ENCODE measurements at places on chromosomes 2 and 18.

GRCh38 chr2:240876475-240877251 is 8.0 kb downstream of the AGXT start:
- no peak for DNase-seq

- no peak for DNase-seq
Measured at GRCh38 chr2:219475697-219476651, 22.7 kb upstream of the GMPPA start.

- no peak for DNase-seq
Measured at GRCh38 chr2:6475155-6475940, 390.4 kb downstream of the CMPK2 start.

DNA sequence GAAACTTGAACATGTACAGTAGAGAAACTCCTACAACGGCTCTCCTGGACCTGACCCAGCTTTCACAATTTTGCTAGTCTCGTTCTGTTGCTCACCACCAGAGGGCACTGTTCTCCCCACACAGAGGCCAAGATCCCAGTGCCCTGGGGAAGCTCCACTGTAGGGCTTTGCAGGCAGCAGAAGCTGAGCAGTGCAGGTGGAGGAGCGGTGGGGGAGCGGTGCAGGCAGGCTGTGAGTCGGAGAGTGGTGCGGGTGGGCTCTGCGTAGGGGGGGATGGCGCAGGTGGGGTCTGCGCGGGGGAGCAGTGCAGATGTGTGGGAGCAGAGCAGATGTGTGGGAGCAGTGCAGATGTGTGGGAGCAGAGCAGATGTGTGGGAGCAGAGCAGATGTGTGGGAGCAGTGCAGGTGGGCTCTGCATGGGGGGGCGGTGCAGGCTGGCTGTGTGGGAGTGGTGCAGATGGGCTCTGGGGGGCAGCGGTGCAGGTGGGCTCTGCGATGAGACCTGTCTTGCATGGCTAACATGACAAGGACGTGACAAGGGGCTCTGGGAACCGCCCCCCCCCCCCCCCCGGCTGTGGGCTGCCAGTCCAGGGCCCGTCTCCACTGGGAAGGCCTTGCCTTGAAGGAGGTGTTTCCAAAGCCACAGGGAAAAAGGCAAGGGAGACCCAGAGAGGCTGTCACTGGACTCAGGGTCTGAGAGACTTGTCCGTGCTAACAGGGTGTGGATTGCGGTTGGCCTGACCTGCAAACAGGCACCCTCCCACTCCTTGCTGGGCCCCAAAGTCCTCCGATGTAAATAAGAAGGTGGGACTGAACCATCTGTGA is 7.3 kb downstream of the CYS1 start:
- peak; percentile 48 for DNase-seq

DNA sequence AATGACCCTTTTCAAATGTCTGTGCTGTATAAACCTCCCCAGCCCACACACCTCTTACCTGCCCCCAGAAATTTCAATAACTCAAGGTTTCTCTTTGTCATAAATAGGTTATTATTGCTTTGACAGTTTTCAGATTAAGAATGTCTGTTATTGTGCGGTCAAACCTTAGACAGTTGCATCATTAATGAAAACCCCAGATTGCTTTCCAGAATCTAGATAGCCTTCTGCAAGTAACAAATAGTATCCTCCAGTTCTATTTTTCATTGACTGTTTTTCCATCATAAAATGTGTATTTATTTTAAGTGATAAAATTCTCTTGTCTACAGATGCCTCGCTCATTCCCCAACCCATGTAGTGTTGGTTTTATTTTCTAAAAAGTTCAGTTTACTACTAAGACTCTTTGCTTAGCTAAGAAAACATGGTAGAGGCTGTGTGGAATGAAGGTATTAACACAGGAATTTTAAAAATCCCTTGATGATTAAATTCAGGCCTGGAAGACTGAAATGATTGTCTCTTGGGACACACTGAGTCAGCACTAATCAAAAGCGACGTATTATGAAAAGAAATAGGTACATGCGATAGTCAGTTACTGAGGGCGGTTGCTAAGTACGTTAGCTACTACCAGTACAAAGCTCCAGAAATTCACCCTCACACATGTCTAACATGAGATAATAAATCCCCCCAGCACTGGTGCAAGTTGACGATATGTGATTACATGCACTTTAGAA is 38.4 kb upstream of the ITGAV start:
- no peak for DNase-seq

DNA sequence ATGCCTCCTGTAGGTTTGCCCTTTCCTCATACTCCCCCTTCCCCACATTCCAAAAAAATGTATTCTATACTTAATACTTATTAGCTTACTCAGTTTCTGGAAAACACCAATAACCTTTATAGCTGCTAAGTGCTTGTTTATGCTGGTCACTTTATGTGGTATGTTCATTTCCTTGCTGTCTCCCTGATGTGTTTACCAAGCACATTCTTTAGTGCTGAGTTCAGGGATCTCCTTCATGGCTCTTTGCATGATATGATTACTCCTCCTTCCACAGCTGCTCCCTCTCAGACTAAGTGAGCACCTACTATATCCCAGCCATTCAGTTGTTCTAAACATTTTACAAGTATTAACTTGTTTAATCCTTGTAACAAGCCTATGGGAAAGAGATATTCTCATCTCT is 698.3 kb upstream of the FANCL start:
- no peak for DNase-seq

- no peak for DNase-seq
Measured at GRCh38 chr2:206442833-206443734, at the start of gene ADAM23. ADAM23 (plus strand) TSS chr2:206443532; CDS start chr2:206443867, 335 bp downstream.

DNA sequence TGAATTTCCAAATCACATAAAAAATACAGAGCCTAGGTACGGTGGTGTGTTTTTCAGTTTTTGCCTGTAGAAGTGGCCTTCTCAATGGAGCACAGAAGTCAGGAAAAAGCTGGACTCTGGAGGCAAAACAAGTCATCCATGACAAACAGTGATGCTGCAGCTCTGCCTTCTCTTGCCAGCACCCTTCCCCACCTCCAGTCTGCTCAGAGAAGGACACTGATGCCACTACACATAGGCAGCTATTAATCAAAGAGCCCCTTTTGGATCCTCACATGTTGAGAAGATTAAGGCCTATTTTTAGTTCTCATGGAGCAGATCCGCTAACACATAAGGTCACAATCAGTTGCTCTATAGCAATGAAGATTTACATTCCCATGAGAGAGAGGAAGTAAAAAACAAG is 181.6 kb upstream of the GALNT5 start:
- no peak for DNase-seq

GRCh38 chr18:63107171-63107845 is 212.3 kb downstream of the BCL2 start:
- no peak for DNase-seq

DNA sequence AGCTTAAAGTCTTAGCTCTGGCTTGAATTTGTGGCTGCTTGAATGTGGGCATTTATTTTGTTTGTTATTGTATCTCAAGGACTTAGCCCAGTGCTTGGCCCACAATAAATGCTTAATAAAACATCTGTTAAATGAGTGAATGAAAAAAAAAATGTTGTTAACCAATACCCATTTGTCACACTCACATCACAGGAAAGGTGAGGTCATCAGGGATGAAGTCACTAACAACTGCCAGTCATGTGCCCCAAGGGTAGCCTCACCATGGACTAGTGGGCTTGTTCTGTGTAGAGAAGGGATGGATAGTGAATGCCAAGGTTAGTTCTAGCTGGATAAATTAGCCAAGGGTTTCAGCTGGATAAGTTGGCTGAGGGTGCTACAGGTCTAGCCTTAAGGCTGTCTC is 3.0 kb downstream of the NRBP1 start:
- DNase-seq, result no peak

GRCh38 chr18:77530732-77531131 is 281.1 kb downstream of the GALR1 start:
- DNase-seq, result no peak

DNA sequence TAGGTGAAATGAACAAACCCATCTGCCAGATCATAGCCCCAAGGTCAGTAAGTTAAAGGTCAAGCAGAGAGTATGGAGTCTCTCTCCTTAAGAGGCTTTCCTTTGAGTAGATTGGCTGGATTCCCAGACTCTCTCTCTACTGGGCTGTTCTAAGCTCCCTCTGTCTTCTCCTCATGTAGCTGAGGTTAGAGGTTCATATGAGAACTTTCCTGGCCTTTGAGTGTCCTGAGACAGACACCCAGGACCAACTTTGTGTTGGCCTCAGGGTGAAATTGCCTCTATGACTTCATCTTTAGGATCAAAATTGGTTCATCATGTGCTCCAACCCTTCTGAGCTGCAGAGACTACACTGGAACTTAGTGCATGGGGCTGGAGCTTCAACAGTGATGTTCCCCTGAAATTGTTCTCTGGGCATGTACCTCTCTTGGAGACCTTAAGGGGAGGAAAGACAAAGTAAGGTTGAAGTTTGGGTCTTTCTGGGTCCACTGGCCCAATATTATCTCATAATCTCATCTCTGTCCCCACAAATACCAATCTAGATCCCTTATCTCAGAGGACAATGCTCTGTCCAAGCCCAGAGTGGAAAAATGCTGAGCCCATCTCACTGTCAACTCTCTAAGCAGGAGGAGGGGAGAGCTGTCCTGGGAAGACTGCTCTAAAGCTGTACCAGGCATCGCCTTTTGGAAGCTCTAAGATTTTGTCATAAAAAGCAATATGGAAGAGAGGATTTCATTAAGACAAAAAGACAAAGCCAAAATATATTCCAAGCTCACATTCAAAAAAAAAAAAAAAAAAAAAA is 177.3 kb upstream of the ARL4C start:
- no peak for DNase-seq

GRCh38 chr18:50218432-50219197 is 23.7 kb upstream of the MYO5B start:
- no peak for DNase-seq

DNA sequence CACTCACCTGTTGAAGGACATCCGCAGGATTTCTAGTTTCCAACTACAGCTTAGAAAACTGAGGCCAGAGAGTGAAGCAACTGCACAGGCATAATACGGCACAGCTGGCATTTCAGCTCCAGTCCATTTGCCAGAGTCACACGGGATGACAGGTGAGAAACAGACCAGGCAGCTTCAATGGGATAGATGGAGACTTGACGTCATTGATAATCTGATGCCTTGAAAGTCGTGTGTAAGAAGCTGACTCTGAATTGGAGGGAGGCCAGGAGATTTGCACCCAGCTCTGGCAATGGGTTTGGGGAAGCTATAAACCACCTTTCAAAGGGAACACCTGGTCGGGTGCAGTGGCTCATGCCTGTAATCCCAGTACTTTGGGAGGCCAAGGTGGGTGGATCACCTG is 12.4 kb upstream of the DNMT3A start:
- no peak for DNase-seq

DNA sequence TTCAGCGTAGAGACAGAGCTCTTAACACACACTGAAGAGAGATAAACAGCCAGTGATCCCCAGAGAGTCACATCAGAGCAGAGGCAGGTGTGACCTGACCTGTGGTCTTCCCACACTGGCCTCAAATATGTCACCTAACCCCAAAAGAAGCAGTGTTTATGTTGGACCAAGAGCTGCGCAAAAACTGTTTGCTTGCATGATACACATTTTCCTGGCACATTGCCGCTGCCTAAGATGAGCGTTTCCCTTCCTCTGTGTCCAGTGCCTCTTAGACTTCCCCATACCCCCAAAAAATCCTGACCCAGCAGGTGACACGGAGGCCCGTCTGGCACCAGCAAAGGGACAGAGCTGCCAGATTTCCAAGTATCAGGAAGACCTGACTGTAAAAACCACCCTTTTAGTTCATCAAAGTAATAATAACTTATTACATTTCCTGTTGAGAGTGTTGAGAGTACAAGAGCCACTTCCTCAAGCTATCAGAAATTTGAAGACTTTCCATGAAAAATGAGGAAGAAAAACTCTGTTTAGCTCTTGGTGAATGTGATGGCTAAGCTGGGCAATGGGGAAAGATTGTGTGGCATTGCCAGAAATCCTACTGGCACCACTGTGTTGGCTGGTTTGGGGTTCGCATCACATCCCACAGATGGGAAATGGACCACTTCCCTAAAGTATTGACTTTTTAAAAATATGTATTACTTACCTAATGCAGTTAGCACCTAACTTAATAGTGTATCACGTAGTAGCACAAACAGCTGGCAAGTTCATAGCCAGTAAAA is 6.7 kb downstream of the TNFRSF11A start:
- no peak for DNase-seq

DNA sequence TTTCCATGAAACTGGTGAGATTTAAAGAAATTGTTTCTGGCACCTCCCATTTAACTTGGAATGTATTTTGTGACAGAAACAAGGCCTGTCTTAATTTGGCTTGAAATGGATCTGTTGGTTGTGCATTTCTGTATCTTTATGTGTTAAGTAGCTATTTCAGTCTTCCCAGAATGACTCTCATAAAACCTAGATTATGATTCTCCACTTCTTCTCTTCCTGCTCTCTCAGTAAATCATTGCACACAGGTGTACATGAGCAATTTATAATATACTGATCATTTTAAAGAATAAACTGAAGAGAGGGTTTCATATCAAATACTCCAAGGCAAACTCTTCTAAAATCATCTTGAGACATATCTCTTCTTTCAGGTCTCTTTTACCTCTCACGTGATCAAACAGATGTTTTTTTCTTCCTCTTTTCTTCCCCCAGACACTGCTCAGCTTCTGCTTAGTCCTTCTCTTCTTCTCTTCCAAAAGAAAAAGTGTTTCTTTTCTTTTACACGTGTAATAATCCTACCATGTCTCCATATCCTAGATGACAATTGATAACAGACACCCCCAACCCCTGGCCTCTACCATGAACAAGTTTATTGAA is 112.0 kb downstream of the PPP1R1C start:
- no peak for DNase-seq

DNA sequence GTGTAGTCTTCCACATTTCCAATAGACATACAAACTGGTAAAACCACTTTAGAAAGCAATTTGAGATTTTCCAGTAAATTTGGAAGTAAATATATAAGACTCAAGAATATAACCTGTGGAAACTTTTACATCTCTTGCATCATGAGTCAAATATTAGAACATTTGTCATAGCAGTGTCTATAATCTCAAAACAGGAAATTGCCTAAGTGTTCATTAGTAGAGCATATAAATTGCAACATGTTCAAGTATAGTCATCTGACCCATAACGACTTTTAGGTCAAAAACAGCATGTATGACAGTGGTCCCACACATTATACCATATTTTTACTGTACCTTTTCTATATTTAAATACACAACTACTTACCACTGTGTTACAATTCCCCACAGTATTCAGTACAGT is 555.9 kb upstream of the VRK2 start:
- DNase-seq, result no peak

- no peak for DNase-seq
Measured at GRCh38 chr2:179594268-179595112, 266.9 kb downstream of the ZNF385B start.

DNA sequence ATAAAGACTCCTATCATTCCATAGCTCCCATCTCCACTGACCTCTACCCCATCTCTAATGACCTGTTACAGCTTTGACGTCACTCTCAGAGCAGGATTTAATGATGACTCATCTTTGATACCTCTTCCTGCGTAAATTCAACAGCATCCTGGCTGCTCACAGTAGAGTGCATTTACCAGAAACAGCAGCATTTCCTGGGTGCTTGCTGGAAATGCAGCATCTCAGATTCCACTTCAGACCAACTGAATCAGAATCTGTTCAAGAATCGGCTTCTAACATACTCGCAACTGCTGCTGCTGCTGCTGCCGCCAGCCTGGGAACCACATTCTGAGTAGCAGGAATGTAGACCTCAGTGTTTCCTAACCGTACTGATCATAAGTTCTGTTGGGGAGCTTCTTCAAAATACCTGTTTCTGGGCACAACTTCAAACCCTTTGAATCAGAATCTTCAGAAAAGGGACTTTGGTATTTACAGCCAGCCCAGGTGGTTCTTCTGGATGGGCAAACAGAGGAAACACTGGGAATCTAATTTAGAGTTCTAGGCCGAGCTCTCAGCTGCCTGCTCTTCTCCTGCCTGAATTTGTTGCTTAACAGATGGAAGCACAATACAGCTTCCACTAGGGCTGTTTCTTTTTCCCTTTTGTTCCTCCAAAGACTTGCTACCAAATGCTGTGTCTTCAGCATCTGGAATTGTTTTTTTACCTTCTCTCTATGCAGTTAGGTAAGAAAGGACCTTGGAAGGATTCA is 241.4 kb downstream of the NCKAP5 start:
- DNase-seq, result no peak
